ENCODE measurements at places on chromosomes 5 and 9. TPM values are rescaled to one million over a fixed set of nuclear protein-coding genes. Genes with fewer than 3 reads are reported as not detected.

Gene KCNN2
- total RNA-seq = 0.17 TPM

Gene AMBP
- total RNA-seq = 8.1 TPM

Gene PSAT1
- 158 TPM for total RNA-seq

Gene PHF24
- 0.08 TPM for total RNA-seq

Gene PAEP
- 0.41 TPM for total RNA-seq

Gene AQP3
- total RNA-seq = 16.7 TPM

Gene MCIDAS
- 2.2 TPM for total RNA-seq

Gene IGFBPL1
- total RNA-seq = 2.3 TPM

Gene PCDHGA12
- total RNA-seq = not detected

Gene FOXD1
- total RNA-seq = 19.3 TPM

Gene ADAMTSL1
- 0.07 TPM for total RNA-seq

Gene THBS4
- not detected for total RNA-seq

Gene CARTPT
- total RNA-seq = not detected

Gene SAPCD2
- total RNA-seq = 22.7 TPM

Gene OR1J2
- not detected for total RNA-seq

Gene PRDM9
- total RNA-seq = not detected

Data from A549 treated with GW870086 at 1 μM for 4 hours (cell line).